T-helper 22 cell (primary cell): ENCODE measurements at places on chromosomes 5 and 9.

DNA sequence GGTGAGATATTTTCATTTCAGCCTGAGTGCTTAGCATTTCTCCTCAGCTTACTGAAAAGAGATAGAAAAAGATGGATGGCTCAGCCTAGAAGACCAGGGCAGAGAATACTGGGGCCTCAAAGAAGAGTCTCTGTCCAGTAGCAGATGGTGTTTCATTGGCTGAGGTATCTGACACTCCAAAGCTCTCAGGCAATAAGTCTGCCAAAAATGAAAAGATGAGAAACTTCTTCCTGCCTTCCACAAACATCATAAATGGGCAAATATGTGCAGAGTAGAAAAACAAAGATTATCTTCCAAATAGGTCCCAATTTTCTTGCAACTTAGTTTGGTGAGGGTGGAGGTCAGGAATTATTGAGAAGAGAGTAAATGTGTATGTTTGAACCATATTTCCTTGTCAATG, 87.4 kb upstream of the ICE1 start:
- no peak for DNase-seq

GRCh38 chr9:71249729-71250317, 128.4 kb upstream of the TRPM3 start:
- no peak for DNase-seq

DNA sequence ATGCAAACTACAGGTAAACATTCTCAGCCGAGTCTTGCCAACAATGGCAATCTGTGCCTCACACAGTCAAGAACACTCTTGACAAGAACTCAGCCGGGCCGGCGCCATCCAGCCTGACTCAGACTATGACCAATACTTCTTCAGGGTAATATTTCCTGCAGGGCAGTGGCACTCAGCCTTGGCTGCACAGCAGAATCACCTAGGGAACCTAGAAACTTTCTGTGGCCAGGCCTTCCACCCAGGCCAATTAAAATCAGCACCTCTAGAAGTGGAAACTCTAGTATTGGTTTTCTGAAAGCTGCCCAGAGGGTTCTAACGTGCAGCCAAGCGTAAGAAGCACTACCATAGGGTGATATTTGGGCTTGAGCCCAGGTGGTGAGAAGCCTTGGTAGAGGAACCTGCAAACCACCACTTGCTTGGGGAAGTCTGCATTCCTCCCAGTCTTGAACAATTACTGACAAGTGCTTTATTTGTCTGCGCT, 120.6 kb downstream of the TTLL11 start:
- no peak for DNase-seq

DNA sequence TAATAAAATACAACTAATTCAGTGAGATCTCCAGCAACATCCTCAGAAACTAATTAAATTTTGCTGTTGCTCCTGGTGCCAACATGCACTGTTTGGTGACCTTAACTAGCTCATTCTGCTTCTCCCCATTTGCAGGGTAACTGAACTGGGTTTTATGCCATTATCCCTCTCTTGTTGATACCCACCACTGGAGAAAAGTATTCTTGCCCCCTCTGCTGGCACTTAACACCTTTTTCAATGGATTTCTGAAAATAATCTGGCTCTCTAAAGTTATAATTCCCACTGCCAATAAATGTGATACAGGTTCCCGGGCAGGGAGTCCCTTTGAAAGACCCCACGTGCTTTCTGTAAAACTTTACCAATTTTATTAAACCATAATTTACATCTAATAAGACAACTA, 394.3 kb downstream of the OSTF1 start:
- DNase-seq = no peak

- no peak for DNase-seq
These were observed 20.9 kb downstream of the RANBP6 start for GRCh38 chr9:5994493-5994892.

DNA sequence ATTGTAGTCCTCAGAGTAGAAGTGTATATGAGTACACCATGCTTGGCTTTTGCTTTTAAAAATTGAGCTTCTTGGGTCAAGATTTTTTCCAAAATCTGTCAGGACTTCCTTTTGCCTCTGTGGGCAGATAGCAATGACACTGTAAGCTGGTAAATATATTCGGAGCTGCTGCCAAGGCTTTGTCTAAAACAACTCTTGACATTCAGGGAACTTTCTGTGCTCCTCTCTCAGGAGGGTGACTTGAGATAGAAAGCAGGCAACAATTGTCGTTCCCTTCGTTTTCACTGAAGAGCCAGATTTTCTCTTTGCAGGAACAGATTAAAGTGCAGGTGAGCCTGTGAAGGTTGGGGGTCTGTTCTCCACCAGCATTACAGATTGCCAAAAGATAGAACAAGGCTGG, 230.5 kb downstream of the MAST4 start:
- DNase-seq = no peak

GRCh38 chr5:73663860-73664240, 37.9 kb downstream of the ARHGEF28 start:
- DNase-seq = no peak

- DNase-seq = no peak
These were observed 252.3 kb upstream of the SLC24A2 start for GRCh38 chr9:20040991-20041696.

- DNase-seq = no peak
These were observed 23.3 kb upstream of the KIF12 start for GRCh38 chr9:114122136-114123027.

DNA sequence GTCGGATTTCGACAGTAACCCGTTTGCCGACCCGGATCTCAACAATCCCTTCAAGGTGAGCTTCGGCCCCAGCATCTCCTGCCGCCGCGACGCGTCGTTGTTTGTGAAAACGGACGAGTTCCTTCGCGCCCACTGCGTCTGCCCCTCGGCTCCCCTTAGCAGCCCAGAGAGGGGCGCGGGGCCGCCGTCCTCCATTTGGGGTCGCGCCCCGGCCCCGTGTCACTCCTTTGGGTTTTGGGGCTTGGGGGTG, 182 bp downstream of the SCAMP1 start:
- DNase-seq = no peak

- DNase-seq = no peak
These were observed 35.6 kb downstream of the PTCD2 start for GRCh38 chr5:72355706-72356299.

- DNase-seq = peak; percentile 41
These were observed 2.5 kb upstream of the MSMP start for GRCh38 chr9:35756275-35757225.

- DNase-seq = no peak
These were observed 2.4 kb downstream of the MAP1B start for GRCh38 chr5:72109625-72110024.

DNA sequence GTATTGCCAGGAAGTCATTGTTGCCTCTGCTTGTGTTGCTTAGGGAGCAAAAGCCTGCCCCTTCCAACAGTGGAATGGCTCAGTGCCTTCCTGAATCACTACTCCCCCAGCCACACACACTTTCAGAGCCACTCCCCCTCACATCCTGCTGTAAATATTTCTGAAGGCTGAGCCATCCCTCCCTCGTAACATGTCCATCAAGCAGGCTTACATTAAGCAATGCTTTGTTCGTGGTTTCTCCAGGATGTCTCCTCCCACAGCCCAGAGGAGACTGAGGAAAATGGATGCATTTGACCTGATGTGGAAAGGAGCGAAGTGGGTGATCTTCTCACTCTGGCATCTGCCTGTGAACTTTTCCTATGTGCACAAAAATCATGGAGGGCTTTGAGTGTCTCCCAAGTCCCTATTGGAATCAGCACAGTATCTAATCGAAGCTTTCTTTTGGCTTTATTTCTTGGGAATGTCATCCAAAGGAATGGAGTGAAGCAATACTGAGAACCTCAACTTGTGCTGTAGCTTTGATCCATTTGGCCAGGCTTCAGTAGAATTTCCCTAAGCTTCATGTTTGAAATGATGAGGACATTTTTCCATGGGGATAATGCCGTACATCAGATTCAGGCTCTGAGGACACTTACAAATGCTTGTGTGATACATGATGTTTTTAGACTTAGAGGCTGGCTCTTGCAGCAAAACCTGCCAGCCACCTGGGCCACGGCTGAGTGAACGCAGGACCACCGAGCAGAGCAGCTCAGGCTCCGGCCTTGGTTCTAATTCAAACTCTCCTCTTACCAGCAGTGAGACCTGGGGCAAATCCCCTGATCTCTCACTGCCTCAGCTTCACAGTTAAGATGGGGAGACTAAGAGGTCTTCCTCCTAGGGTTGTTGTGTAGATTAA, 389.1 kb downstream of the ENC1 start:
- DNase-seq = no peak

DNA sequence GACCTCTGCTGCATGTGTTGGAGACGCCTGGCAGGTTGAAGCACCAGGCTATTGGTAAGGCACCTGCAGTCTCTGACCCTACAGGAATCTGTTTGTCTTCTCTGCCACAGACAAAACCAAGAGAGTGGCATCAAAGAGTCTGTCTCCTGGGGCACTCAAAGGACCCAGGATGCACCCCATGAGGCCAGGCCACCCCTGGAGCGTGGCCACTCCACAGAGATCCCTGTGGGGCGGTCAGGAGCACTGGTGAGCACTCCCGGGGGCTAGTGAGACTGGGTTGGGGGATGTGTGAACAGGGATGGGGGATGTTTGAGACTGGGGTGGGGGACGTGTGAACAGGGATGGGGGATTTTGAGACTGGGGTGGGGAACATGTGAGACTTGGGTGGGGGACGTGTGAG, 240.3 kb downstream of the CACNA1B start:
- no peak for DNase-seq

DNA sequence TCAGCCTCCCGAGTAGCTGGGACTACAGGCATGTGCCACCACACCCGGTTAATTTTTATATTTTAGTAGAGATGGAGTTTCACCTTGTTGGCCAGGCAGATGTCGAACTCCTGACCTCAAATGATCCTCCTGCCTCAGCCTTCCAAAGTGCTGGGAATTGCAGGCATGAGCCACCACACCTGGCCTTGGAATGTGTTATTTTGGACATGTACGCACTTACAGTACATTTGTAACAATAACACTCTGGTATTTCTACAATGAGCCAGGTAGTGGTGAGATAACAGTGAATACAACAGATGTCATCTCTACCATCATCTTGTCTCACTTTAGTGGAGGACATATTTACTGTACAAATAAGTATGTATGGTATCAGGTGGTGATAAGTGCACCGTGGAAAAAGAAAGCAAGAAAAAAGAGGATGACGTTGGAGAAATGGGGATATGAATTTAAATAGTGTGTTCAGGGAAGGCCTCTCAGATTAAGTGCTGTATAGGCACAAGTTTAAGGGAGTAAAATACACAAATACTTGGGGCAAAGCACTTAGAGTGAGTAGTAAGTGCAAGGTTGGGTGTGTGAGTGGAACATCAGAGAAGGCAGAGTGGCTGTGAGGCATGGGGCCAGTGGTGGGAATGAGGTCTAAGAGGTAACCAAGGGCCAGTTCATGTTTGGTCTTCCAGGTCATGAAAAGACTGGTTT, 100.1 kb downstream of the CDC42SE2 start:
- no peak for DNase-seq

GRCh38 chr5:157558681-157559080, 16.9 kb downstream of the ADAM19 start:
- no peak for DNase-seq

GRCh38 chr5:124074500-124074899, 562.5 kb downstream of the CSNK1G3 start:
- DNase-seq = no peak

DNA sequence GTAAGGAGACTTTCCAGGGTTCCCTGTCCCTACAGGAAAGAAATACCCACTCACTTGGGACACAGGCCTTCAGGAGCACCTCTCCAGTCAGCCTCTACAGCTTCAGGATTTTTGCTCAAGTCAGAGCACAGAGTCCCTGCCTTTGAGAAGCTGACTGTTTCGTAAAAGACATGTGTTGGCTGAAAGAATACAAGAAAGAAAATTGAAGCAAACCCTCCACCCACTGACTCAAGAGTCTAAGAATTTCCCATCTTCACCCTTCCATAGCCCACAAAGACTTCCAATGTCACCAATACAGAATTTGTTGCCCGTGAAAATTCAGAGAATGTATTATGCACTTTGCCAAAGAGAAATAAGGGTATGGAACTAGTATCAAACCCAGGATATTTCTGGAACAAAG, 53.0 kb upstream of the ZNF622 start:
- DNase-seq = no peak

GRCh38 chr5:930866-931265, 38.2 kb downstream of the TRIP13 start:
- no peak for DNase-seq

GRCh38 chr5:147046281-147046680, 167.7 kb upstream of the PPP2R2B start:
- no peak for DNase-seq

- DNase-seq = no peak
These were observed 1.8 kb downstream of the ARRDC1 start for GRCh38 chr9:137607141-137607857.

DNA sequence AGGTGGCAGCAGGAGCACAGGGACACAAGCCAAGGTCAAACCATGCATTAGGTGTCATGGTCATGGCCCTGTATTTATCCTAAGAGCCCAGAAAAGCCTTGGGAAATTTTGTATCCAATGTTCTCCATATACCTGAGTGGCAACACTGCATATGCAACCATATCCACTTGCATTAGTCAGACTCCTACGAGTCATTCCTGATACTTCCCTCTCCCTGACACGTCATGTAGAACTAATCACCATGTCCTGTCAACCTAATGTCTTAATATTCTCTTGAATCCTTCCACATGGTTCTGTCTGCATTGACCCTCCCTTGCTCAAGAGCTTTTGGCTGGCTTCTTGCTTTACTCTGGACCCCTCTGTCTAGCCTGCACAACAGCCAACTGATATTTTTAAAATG, 9.4 kb downstream of the SCGB3A2 start:
- no peak for DNase-seq

GRCh38 chr5:122997294-122997693, 39.2 kb downstream of the PPIC start:
- DNase-seq = no peak

- no peak for DNase-seq
These were observed 40.1 kb downstream of the DCAF10 start for GRCh38 chr9:37840560-37841194.

GRCh38 chr5:11590475-11590874, 313.8 kb downstream of the CTNND2 start:
- no peak for DNase-seq

DNA sequence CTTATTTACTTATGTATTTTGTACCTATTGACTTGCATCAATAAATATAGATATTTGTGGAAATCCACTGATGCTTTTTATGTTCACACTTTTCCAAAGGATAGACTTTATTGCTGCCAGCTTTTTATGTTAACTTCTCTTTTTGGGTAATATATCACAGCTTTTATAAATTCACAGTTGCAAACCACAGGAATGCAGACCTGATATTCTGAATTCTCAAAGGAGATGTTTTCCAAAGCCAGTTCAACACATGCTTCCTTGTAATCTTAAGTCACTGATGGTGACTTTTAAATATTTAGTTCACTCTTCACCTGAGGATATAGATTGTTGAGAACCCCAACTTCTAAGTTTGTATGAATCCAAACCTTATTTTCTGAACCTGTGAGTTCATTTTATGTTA, 223.4 kb upstream of the PRR16 start:
- no peak for DNase-seq
